ENCODE measurements at places on chromosomes 7 and 10.
A peak's percentile ranks its signal among the peaks of the same experiment; 100 is the strongest.

DNA sequence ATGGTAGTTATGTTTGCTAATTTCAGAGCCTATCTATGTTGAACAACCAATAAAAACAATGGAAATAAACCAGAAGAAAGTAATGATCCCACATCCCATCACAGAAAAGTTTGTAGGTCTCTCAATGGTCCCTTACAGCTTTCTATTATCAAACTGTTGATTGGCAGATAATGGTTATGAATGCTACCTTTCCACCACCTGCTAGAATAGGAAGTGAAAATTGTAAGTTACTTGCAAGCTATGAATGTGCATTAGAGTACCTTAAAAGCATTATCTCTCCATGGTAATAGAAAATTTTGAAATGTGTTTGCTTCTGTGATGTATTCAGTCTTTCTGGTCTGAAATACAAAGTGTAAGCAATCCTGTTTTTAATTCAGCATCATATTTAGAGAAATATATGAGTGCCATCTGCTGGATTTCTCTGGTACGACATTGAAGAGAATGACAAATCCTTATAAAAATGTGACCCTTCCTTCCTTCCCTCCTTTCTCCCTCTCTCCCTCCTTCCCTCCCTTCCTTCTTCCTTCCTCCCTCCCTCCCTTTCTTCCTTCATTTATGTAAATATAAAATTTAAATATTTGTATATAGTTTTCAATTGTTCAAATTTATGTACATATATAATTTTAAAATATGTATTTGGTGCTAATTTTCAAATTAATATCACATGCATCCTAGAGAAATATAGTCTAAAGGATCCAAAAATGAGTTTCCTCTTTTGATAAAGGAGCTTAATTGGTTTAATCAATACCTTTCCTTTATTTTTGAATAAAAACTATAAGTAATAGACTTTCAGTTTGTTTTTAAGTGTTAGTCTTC, 41.4 kb upstream of the PNLIPRP3 start:
- no peaks in the 10 kb centered on the region for H3K27me3 ChIP-seq
- peak; percentile 58 for DNase-seq
- no peaks in the 10 kb centered on the region for H3K4me1 ChIP-seq
- H3K36me3 ChIP-seq: no peaks in the 10 kb centered on the region
- no peak overlapping the region for H3K27ac ChIP-seq
- no peak overlapping the region for H3K4me3 ChIP-seq

DNA sequence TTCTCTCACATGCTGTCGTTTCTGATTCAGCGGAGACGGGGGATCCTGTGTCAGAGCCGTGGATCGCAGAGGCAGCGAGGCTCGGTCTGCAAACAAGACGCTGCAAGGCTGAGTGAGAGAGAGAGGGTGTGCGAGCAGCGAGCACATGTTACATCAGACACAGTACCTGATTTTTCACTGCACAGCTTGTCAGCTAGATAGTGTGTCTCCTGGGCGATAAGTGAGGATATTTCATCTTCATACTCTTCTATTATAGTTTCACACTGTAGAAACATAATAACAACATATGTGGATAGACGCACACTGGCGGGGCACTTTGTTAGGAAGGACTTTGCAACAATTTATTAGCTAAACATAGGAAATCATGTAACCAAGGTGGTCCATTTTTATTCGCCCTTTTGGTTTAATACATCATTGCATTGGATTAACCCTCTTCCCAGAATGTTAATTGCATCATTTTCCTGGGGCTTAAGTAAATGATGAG, 39.5 kb downstream of the CNPY1 start:
- no peak overlapping the region for H3K27ac ChIP-seq
- DNase-seq: peak; percentile 82
- H3K36me3 ChIP-seq: no peaks in the 10 kb centered on the region
- no peak overlapping the region for H3K4me3 ChIP-seq
- H3K4me1 ChIP-seq: no peaks in the 10 kb centered on the region

GRCh38 chr7:116899308-116899707, 36.9 kb downstream of the CAPZA2 start:
- no peak overlapping the region for H3K4me3 ChIP-seq
- DNase-seq: no peak
- H3K27me3 ChIP-seq: no peaks in the 10 kb centered on the region
- H3K27ac ChIP-seq: no peak overlapping the region

DNA sequence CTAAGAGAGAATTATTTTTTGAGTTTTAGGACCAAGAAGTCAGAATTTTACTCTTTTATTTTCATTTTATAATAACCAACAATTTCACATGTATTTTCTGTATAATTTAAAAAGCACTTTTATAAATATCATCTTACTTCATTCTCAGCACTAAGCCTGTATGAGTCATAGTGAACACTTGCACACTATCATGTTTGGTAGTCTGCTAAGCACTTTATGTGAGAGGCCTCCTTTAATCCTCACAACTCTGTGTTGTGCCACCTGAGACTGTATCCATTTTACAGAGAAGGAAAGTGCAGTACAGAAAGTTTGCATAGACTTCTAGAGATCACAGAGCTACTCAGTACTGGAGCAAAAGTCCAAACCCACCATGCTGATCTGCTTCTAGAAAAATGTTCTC, 939.6 kb downstream of the NRG3 start:
- no peaks in the 10 kb centered on the region for H3K36me3 ChIP-seq
- no peaks in the 10 kb centered on the region for H3K27me3 ChIP-seq

All from neural progenitor cell (in vitro differentiated cells).